ENCODE measurements at places on chromosomes 13 and 19.

- DNase-seq = no peak
Observed at GRCh38 chr19:16094360-16095070, 17.2 kb upstream of the RAB8A start.

DNA sequence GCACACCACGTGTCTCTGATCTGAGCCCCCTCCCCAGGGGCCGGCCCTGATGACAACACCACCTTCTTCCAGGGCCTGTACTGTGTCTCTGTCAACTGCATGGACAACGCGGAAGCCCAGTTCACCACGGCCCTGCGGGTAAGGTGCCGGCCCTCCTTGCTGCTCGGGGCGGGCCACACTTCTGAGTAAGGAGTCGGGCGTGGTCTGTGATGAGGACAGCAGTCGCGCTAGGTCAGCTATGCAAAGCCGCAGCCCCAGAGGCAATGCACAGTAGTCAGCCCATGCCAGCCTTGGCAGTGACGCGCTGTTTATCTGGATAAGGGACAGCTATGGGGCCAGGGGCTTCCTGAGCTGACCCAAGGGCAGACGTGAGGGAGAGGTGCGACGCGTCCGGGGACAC lies 24.6 kb downstream of the MAU2 start:
- DNase-seq = no peak

DNA sequence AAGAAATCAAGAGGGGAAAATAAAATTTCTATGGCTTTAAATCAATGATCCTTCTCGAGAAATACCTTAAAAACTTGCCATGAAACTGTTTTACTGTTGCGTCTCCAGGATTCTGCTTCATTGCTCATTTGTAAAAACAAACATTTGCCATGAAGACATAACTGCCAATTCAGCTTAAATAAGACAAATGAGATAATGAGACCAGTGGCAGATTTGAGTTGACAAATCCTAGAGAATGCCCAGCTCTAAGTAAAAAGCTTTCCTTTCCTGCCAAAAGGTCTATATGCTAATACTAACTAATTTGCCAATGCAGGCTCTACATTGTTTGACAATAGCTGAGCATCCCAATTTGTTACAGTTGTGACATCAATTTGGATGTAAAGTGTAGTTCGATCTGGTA lies 400.5 kb upstream of the PCDH9 start:
- no peak for DNase-seq

DNA sequence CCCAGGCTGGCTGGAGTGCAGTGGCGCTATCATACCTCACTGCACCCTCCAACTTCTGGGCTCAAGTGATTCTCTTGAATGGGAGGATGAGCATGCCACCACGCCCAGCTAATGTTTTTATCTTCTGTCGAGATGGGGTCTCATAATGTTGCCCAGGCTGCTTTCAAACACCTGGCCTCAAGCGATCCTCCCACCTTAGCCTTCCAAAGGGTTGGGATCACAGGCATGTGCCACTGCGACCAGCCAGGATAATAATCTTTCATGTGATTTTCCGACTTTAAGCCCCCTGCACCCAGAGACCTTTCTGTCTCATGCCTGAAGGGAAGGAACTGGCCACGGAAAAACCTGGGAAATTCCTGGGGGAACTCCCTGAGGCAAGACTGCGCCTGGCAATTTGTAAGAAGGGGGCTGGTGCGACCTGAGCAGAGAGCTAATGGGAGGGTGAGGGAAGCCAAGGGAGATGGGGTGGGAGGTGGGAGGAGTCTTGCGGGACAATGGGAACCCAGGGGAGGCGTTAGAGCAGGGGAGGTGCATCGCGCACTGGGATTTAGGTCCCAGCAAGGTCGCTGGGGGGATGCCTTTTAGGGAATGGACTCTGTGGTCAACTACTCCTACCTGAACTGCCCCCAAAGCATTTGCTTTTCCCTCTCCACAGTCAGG lies 1.2 kb upstream of the CCDC124 start:
- no peak for DNase-seq

DNA sequence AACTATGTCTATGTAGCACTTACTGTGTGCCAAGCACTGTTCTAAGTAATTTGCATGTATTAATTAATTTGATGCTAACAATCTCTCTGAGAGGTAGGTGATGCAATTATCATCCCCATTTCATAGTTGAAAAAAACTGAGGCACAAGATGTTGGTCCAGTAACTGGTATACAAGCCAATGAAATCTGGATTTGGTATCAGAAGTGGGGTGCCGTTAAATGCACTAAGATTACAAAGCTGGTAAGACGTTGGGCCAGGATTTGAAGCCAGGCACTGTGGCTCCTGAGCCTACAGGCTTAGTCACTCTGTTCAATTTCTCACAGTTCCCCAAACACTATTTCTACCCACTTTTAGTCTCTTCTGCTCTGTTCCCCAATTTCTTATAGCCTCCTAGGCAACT lies 70.4 kb upstream of the CACNA1A start:
- no peak for DNase-seq

DNA sequence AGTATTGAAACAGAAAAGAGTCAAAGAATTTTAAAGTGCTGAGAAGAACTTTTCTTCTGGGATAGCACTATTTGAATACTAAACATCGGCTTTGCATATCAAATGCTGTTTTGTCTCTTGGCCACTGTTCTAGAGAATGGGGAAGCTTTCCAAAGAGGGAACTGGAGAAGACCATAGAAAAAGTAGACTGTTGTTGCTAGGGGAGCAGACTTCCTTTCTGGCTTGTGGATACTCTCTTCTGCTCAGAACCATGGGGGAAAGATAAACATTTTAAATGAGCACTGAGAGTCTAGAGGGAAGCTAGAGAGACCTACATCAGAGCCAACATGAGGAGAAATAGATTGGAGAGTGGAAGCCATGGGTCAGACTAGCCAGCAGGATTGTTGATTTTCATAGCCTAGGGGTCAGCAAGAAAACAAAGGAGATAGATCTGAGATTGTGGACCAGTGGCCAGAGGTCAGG lies 315.7 kb downstream of the KCTD12 start:
- no peak for DNase-seq

DNA sequence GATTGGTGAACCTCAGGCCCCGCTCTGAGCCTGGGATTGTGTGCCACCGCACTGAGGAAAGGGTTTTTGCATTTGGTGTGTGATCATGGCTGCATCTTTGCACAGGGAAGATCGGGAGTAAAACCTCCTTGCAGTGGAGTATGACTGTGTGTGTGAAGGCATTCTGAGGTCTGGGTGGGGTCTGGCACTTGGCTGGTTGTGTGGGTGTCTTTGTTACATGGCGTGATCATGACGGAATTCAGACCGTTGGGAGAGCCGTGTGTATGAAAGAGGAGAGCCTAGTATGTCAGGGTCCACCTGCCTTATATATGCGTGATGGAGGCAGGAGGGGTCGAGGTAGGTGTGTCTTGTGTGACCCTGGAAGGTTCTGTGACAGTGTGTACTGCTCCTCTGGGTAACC lies 740 bp upstream of the BEST2 start:
- DNase-seq = no peak

GRCh38 chr13:79681069-79681468 lies 200.1 kb downstream of the NDFIP2 start:
- DNase-seq = no peak

- no peak for DNase-seq
Observed at GRCh38 chr19:30091456-30091855, 149.4 kb downstream of the URI1 start.

DNA sequence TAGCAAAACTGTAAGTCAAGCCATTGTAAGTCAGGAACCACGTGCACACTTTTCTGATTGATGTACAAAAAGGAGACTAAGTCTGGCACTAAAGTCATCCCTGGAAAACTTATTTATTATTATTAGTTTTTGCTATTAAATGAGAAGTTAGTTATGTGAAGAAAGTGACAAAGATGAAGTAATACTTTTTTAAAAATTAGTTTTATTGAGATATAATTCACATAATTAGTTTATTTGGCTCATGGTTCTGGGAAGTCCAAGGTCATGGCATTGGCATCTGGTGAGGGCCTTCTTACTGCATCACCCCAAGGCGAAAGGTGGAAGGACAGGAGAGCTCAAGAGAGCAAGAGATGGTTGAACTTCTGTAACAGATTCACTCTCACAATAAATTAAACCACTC lies 36.9 kb downstream of the GARRE1 start:
- DNase-seq = no peak

DNA sequence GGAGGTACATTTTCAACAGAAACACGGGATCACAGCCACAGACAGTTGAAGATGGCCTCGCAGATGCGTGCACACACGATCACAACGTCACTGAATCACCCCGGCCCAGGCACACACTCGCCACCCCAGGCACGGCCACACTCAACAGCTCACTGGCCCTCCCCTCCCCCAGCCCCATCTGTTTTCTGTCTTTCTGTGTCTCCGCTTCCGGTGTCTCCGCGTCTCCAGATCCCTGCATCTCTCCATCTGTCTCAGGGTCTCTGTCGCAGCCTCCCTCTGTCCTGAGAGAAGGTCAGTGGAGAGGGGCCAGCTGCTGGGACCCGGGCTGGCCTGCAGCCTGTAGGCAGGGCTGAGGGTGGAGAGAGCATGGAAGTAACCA lies 3.8 kb upstream of the ATP1A3 start:
- no peak for DNase-seq

GRCh38 chr19:38288123-38288855 lies 15.8 kb upstream of the C19orf33 start:
- no peak for DNase-seq

Data from AG09309 (cell line).